ENCODE measurements at places on chromosomes 3 and 15. TPM values are rescaled to one million over a fixed set of nuclear protein-coding genes. Genes with fewer than 3 reads are reported as not detected.

SAMD7 gene
- total RNA-seq: not detected

EXD1 gene
- not detected for total RNA-seq

CACNA2D3 gene
- total RNA-seq: not detected

DNA sequence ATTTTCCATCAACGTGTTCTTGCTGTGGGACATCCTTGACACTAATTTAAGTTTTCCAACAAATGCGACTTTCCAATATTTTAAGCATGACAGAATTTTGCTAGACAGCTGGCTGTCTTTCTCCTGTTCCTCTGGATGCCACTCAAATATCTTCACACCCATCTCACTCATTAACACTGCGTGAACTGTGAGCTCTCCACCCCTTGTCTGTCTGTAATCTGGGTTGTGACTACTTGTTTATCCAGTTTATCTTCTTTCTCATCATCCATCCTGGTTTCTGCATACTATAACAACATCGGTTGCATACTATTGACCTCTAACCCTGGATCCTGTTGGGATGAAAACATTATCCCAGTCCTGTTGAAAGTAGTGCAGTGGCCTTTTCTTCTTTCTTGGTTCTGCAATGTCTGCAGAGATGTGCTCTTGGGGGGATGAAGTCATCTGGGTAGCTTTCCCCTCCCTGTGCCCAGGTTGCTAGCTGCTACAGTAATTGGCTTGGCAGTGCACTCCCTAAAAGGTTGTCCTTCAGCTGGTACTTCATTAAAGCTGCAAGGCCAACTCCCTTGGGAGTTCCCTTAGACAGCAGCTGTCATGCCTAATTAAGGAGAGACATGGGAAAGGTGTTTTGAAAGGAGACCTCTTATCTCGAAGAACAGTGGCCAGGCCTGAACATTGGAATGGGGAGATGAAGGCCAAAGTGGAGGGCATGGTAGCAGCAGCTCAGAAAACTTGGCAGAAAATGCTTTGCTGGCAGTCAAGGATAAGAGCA lies 24.7 kb downstream of the KAT2B start:
- no peak for DNase-seq

DNA sequence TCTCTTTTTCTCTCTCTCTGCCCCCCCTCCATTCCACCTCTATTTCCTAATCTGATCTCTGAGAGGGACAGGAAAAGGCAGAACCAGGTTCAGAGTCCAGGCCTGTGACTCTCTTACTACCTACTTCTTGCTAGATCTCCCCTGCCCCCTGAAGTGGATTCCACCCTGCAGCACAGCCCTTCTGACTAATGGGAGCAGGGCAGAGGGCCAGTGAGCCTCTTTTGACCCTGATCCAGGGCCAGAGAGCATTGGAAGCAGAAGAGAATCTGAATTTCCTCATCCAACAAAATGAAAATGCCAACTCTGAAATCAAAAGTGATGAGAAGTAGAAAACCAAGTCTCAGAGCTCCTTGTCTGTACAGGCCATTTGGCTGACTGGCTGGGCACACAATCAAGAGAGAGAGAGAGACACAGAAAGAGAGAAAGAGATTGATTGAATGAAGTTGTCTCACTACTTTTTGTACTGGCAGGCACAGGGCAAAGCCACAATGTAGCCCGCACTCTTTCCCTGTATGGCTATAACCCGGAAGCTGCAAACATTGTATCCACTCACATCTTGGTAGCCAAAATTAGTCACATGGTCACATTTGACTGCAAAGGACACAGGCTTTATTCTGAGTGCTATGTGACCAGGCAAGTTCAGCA lies 31.6 kb upstream of the GLCE start:
- DNase-seq: no peak

DNA sequence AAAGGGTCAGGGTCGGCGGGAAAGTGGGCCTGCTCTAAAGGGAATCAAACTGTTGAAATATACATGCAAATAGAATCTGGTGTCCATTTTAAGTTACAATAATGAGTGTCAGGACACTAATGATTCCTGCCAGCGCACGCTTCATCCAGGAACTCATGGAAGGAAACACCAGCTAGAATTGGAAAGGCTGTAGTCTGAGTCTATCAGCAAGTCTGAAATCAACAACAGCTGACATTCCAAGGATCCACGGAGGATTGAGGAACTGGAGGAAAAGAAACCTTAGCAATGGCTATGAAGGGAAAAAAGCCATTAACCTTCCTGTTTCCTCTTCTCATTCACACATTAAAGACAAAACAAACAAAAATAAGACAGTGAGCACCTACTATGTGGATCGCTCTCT lies 1063.1 kb downstream of the NTRK3 start:
- no peak for DNase-seq

DNA sequence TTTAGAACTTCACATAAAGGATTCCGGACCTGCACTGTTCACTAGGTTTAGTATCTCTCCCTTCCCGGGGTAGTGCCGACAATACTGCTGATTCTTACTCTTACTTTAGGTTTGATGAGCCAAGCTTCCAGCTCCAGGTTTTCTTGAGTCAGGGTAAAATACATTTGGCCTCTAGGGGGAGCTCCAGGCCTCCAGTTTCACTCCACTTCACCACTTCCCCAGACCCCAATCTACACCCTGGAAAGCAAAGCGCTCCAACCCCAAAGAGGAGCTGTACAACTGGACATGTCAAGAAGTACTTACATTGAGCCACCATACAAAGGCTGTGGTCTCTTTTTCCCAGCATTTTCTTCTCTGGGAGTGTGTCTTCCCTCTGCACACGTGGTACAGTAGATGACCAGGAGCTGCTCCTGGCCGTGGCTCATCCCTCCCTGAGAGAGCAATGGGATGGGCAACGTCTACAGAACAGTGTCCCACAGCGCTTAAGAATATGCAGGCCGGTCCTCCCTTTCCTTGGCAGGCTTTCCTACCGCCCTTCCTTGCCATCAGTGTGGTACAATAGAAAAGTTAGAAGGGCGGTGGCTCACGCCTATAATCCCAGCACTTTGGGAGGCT lies 93.9 kb upstream of the CCDC80 start:
- DNase-seq: peak; percentile 71

- no peak for DNase-seq
Measured at GRCh38 chr15:51386029-51386428, 44.6 kb downstream of the GLDN start.

DNA sequence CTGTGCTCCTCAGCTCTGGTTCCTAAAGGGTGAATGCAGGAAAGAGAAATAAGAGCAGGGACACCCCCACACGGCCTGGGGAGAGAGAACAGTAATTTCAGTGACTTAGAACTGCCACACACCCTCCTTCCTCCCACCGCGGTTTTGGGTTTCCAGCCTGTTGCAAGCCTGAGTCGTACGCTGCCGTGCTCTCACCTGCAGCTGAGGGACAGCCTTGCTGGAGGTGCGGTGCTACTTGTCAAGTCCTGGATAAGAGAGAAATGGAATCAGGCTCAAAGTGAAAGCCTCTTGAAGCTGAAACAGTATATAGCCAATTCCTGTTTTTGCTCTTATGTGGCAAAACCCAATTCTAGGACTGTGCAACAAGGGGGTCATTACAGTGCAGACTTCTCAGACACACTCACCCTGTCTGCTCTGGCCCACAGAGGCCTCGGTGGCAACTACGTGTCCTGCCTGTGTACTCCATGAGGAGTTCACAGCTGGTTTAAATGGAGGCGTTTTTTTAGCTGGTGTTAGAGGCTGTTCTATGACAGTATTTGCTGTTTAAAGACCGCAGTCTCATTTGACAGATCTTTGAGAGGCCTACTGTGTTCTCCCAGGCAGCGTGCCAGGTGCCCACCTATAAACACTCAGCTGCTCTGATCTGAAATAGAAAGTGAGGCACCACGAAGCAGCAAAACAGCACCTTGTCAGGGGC lies 42.9 kb downstream of the TBC1D2B start:
- DNase-seq: peak; percentile 87

- DNase-seq: no peak
Measured at GRCh38 chr3:28376424-28376823, 27.8 kb upstream of the AZI2 start.

DNA sequence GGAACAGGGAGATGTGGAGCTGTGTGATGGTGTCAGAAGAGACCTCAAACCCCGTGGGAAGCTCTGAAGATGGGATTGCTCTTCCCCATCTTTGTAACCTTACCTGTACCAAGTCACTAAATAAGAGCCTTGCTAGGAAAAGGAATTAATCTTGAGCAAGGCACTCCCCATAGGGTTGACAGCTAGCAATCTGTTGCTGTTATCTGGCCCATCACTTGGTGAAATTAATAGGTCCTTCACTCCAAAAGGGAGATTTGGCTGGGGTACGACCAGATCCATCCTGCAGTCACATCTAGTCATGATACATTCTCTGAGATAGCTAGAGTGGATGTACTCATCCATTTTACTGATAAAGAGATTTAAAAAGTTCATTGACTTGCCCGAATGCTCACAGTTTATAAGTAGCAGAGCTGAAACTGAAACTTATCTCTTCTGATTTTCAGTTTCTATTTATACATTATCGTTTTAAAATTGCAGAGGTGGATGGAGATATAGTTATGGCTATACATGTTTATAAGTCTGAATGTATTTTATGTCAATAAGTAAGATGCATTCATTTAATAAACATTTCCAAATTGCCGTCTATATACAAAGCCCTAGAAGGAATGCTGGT lies 299.1 kb upstream of the MCTP2 start:
- DNase-seq: no peak

DNA sequence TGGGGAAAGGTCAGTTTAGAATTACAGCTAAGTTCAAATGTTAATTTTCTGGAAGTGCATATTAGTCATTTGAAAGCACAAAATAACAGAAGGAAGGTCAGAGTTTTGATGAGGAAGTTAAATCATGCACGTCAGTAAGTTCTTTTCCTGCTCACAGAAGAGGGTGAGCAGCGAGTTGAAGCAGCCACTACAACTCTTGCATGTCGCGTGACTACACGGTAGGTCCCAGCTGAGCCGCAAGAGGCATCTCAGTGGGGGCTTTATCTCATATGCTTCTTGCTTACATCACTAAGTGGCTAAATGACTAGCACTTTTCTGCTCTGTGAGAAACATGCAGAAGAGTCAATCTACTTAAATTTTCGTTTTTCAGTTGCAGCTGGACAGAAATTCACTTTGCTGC lies 21.3 kb upstream of the SEC62 start:
- peak; percentile 32 for DNase-seq

- no peak for DNase-seq
Measured at GRCh38 chr15:98855067-98855814, 152.4 kb downstream of the PGPEP1L start.

Measured in activated CD4-positive, alpha-beta memory T cell treated with anti-CD3 and anti-CD28 coated beads, Interleukin-2, amount 10 ng/mL, durations not matched to agents 7 days and 5 days (primary cell).